Mucosa of descending colon (tissue), 3 donors: ENCODE measurements at places on chromosomes 5 and 9.
A peak's percentile ranks its signal among the peaks of the same experiment; 100 is the strongest.

- DNase-seq, result no peak
Observed at GRCh38 chr9:78954286-78954685, 617.5 kb upstream of the TLE4 start.

- peak; percentile 60 for DNase-seq
Observed at GRCh38 chr9:38621434-38622287, 1.3 kb upstream of the ANKRD18A start.

GRCh38 chr9:136185596-136186366 lies 19.1 kb downstream of the LHX3 start:
- DNase-seq, result no peak

GRCh38 chr5:133387621-133388020 lies 224.7 kb downstream of the FSTL4 start:
- DNase-seq, result no peak

DNA sequence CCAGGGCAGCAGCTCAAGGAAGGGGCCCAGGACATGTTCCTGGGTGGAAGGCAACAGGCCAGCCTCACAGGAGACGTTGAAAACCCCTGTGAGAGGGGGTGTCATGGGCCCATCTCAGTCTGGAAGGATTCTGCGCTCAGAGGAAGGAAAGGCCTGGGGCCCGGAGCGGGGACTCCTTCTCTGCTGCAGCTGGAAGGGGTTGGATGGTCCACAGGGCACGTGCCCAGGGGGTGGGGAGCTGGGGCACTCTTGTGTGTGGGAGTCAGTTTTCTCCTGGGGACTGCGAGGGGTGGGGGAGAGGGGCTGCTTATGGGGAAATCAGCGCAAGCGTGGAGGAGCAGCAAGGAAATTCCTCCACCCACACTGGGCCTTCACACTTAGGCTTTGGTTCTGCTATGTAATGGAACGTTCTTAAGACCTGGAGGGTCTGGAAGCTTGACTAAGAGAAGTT lies 2.9 kb upstream of the LPCAT1 start:
- DNase-seq, result no peak

- peak; percentile 82 for DNase-seq
Observed at GRCh38 chr9:137064027-137064879, 6.1 kb downstream of the SAPCD2 start.

DNA sequence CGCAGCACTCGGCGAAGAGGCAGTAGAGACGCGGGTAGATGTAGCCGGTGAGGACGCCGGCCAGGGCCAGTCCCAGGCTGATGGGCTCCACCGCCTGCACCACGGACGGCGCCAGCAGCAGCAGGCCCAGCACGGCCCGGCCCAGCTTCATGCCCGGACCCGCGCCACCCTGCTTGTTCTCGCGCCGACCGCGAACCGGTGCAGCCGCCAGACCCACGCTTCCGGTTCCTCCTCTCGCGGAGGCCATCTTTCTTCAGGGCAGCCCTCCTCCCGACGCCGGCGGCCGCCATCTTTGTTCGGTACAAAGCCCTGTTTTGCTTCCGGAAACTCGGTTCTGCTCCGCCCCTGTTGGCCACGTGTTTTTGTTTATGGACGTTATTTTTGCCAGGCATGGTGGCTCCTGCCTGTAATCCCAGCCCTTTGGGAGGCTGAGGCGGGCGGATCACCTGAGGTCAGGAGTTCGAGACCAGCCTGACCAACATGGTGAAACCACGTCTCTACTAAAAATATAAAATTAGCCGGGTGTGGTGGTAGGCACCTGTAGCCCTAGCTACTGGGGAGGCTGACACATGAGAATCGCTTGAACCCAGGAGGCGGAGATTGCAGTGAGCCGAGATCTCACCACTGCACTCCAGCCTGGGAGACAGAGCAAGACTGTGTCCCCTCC lies at the start of gene TOR1A:
TOR1A (minus strand) TSS at position 202 of the 667 bp plus-strand sequence; CDS start at position 151, 51 bp downstream.
- DNase-seq, result peak; percentile 98

- DNase-seq, result no peak
Observed at GRCh38 chr5:59186623-59187022, 603.7 kb downstream of the RAB3C start.

DNA sequence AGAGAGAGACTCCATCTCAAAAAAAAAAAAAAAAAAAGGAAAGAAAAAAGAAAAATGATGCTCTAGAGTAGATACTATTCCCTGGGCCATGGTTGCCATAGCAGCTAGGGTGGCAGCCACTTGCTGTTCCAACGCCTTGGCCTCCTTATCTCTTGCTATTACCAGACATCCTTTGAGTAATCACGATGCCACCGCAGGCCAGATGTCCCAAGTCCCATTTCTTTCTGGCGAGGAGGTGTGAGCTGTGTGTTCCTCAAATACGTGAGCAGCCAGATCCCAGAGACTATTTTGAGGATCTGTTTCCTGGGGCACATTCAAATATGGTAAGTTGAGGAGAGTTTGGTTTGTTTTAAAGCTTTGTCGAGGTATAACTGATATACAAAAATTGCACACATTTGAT lies 23.4 kb upstream of the GFPT2 start:
- no peak for DNase-seq

DNA sequence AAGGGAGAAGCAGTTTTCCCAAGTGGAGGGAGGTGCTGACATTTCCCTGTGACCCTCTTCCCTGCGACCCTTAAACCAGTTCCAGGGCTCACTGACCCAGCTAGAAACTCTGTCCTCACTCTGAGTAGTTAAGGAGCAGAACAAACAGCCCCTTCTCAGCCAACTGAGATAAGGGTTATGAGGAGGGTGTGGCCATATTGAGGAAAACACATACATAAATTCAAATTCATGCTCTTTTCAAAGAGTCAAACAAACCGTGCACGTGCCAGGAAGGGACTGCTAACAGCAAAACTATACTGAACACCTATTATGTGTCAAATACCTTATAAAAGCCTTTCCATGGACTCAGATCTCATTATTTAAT lies 4.9 kb upstream of the AKNA start:
- no peak for DNase-seq

GRCh38 chr9:73213300-73213699 lies 61.6 kb downstream of the ANXA1 start:
- DNase-seq, result no peak

DNA sequence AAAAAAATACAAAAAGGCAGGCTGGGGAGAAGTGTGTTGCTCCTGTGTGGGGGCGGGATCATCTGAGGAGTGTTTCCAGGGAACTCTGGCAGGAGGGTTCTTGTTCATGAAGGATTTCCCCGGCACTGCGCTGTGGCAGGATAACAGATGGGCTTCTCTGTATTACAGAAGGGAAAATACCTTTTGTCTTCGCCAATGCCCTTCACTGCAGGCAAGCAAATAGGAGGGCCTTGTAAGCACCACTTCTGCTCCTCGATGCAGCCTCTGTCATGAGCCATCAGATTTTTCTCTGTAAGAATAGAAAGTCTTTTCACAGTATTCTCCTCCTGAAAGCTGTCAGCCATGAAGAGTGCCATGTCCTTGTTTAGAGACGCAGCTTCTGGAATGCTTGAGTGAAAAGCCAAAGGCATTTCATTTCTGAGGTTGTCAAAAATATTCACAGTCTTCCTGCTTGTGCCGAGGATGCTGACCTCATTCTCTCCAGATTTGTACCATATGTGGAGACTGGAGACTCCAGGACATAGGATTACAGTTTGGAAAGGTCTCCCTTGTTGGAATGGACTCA lies 294.0 kb downstream of the YTHDC2 start:
- no peak for DNase-seq

GRCh38 chr5:39216631-39217030 lies 2.7 kb downstream of the FYB1 start:
- no peak for DNase-seq

GRCh38 chr9:33988219-33988890 lies 60.3 kb downstream of the UBAP2 start:
- no peak for DNase-seq

GRCh38 chr5:139577689-139578290 lies 16.7 kb downstream of the UBE2D2 start:
- no peak for DNase-seq

DNA sequence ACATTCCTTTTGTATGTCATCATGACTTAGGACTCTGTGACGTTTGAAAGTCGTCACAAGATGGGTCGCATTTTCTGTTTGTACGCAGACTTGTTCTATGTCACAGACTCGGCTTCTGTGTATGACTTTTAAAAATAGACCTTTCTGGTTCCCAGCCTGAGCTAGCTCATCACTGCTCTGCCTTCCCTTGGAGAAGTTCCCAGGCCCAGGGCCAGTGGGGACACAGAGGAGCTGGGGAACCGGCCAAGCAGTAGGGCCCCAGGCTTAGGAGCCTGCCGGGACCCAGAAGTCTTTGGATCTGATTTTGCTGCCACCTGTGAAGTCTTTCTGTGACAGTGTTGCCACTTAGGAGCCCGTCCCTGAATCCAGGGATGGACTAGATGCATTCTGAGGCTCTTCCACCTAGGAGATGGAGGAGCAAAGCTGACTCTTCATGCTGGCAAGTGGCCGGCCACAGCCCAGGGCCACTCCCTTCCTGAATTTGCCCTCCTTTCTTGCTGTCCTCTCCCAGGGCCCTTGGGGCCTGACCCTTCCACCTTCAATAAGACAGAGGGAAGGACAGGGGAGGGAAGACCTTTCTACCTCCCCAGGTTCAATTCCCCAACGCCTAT lies 18.1 kb upstream of the UBE2QL1 start:
- no peak for DNase-seq

DNA sequence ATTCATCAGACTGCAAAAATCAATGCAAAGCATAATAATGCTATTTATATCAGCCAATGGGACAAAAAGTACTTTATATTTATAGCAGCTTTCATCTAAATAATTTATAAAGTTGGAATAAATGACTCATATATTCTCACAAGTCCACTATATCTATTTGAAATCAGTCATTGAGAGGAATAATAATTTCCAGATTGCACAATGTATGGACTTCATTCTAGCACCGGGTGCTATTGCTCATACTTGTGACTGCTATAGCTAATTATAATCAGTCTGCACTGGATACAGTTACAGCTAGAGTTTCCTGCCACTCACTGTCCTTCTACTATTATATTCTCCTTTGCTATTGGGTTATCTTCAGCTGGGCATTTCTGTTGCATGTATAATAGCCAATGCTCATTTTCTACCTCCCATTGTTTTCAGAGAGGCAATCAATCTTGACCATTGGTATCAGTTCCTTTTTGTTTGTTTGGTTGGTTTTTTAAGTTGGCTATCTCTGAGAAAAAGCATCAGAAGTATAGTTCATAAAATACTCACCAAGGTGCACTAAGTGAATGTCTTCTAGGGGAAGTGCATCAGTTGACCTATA lies 1.9 kb downstream of the CDH18 start:
- DNase-seq, result no peak

DNA sequence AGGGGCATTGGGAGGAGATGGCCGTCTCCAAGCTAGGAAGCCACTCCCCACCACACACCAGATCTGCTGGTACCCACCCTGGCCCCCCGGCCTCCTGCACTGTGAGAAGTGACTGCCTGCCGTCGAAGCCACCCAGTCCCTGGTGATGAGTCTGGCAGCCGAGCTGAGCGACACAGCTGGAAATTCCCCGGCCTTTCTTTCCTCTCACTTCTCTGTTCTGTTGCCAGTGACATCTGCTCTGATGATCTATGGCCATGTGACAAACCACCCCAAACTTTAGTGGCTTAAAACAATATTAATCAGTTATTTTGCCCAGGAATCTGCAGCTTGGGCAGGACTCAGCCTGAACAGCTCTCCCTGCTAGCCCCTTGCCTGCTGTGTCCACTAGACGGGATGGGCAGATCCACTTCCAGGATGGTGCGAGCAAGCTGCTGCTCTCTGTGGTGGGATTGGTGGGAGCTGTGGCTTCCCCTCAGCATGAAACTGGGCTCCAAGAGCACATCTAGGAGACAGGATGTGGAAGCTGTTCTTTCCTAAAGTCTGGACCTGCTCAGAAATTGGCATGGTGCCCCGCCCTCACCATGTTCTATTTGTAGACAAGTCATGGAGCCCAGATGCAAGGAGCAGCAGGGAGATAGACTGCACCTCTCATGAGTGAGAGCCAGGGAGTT lies 211.2 kb downstream of the GADD45G start:
- DNase-seq, result no peak

DNA sequence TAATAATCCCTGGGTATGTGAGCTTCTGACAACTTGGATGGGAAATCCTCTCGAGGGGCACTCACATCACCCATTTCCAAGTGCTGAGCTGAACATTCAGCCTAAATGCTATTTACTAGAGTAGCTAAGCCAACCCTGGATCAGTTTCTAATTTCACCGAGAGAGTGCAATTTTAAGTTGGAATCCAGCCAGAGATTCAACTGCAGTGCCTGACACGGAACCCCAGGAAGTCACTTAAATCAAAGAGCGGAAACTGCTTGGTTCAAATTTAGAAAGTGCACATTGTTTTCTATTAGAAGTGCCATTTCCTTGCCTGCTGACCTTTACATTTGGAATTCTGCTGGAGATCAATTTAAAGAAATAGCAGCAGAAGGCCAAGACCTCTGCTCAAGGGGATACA lies 8.8 kb downstream of the SPRY4 start:
- no peak for DNase-seq

DNA sequence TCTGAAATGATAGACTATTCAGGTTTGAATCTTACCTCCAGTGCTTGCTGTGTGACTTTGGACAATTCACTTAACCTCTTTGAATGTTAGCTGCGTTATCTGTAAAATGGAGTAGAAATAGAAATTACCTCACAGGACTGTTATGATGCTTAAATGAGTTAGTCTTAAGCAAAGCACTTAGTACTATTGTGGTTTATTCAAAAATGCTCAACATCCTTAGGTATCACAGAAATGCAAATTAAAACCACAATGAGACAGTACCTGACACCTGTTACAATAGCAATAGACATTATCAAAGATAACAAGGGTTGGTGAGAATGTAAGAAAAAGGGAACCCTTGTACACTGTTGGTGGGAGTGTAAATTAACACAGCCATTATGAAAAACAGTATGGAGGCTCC lies 77.6 kb upstream of the FREM1 start:
- no peak for DNase-seq

- DNase-seq, result no peak
Observed at GRCh38 chr5:765948-766631, 18.4 kb downstream of the ZDHHC11B start.

DNA sequence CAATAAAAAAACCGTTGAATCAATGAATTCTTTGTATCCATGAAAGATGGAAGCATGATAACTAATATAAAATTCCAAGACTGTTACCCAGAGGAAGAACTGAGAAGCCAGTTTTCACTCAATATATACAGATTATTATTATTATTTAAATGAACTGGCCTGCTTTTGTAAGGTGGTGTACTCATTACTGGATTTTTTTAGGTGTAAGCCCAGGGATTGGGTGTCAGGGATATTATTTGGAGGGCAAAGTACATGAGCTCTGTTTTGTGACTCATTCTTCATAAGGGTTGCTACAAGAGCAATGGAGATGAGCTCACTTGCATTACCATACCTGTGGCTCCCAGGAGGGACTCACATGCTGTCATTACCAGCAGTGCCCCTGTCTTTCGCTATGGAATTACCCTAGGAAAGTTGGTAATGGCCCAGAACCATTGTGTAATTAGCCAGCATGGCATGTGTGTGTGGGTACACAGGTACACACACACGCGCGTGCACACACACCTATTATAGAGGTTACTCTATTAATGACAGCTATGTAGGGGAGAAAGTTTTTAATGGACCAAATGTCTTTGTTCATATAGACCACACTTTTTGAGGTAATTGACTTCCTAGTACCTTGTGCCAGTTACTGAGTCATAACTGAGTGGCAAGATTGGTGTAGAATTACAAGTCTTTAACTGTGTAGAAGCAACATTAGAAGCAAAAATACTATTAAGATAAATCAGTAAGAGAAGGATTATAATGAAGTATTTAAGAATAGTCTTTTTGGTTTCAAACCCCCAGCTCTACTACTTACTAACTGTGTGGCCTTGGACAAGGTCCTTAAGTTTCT lies 143.4 kb downstream of the GDNF start:
- DNase-seq, result no peak

- DNase-seq, result no peak
Observed at GRCh38 chr9:113311961-113312360, 8.8 kb upstream of the RNF183 start.

- DNase-seq, result no peak
Observed at GRCh38 chr9:72140586-72140985, 8.7 kb upstream of the GDA start.
